ENCODE measurements at places on chromosomes 11 and 22.
A peak's percentile ranks its signal among the peaks of the same experiment; 100 is the strongest.

GRCh38 chr22:17786435-17787161, 12.3 kb upstream of the BID start:
- DNase-seq, result peak; percentile 72

DNA sequence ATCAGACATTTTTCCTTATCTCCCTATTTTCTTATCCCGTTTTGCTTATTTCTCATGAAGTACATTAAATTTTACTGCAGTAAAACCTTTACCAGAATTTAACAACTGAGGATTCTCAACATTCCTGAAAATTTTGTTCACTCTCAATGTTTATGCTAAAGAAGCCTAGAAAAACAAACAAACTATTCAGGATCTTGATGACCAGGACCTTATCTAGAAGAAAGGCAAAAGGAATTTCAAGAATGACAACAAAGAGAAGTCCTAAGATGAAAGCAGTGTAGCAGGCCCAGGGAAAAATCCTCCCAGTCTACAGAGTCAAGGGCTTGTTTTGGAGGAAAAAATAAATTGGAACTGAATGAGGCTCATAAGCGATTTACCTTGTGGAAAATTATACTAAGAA, 283.3 kb upstream of the ARHGAP42 start:
- no peak for DNase-seq

GRCh38 chr11:133467686-133468085, 64.6 kb downstream of the OPCML start:
- DNase-seq, result no peak

DNA sequence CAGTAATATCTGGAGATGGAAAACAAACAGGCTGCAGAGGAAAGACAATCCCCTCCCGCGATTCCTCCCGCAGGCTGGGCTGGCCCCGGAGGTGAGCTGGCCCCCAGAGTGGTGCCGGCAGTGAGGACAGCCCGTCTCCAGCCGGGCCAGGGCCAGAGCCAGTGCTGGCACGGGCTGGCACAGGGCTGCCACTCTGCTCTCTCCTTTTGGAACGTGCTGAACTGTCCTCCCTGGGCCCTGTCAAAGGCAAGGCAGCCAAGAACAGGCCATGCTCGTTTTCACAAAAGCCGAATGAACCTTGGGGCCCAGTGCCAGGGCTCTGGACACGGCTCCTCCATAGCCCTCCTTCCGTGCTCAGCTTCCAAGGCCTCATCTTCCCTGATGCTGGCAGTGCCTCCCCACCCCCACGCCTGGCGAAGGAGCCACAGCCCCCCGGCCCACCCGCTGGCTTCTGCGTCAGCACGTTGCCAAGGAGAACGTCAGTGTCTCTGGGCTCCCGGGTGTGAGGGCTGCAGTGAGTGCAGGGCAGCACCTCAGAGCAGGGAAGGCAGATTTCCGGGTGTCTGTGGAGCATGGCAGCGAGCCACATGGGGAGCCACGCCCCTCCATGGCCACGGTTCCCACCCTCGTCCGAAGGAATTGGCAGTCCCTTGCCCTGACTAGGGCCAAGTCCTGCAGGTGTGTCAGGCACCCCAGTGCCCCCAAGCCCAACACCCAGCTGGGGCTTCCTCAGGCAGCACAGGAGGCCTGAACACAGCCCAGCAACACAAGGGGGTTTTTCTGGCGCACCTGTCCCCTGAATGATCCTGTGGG, 28.6 kb downstream of the GNAZ start:
- no peak for DNase-seq

DNA sequence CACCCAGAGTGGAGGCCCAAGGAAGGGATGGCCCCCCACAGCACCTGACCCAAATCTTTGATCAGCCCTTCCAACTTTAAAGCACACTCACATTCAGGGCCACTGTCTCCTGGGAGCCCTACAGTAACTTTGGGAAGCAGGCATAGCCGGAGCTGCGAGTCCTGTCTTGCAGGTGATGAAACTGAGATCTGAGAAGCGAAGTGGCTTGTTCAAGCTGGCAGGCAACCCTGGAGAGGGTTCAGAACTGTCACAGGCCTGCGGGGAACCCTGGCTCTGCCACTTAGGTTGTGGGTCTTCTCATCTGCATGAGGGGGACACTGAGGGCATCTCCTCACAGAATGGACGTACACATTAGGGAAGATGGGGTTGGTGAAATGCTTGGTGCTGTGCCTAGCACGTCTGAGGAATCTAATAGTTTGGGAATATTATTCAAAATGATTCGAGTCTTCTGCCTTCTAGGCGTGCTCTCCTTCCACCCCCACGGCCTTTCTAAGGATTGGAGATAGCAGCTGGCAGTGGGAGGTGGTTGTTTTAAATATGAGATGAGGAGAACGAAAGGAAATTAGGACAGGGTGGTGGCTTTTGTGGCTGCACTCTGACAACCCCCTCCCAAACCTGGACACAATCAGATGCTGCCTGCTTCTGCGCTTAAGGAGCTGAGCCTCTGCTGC, 18.8 kb upstream of the SUN2 start:
- DNase-seq, result no peak

GRCh38 chr22:46969961-46970360, 207.5 kb downstream of the TBC1D22A start:
- DNase-seq, result no peak

DNA sequence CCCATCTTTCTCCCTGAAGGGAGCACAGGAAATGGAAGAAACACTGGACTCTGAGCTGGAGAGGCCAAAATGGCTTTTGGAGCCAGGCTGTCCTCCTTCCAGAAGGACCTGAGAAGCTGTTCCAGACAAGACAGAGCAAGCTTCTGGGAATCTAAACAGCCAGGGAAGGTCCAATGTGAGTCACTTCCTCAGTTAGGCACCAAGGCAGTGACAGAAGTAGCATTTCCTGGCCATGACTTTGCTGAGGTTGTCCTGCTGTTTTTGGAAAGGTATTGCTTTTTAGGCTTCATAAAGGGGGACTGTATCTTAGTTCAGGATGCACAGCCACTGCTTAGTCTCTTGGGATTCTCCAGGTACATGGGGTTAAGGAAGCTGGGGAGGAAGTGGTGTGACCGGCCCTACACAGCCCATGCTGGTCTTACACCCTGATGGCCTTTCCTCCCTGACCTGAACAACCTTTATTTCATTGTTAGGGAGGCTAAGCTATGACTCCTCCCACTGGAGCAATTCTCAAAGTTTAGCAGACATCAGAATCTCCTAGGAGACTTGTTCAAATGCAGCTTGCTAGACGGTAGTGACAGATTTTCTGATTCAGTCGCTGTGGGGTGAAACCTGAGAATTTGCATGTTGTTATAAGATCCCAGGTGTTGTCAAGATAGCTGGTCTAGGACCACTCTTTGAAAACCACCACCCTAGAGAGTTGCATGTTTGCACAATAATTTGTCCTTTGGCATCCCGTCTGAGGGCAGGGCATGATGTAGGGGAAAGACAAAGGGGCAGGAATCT, 6.8 kb upstream of the INSC start:
- no peak for DNase-seq

- DNase-seq, result no peak
Measured at GRCh38 chr11:78429660-78430059, 12.0 kb upstream of the GAB2 start.

DNA sequence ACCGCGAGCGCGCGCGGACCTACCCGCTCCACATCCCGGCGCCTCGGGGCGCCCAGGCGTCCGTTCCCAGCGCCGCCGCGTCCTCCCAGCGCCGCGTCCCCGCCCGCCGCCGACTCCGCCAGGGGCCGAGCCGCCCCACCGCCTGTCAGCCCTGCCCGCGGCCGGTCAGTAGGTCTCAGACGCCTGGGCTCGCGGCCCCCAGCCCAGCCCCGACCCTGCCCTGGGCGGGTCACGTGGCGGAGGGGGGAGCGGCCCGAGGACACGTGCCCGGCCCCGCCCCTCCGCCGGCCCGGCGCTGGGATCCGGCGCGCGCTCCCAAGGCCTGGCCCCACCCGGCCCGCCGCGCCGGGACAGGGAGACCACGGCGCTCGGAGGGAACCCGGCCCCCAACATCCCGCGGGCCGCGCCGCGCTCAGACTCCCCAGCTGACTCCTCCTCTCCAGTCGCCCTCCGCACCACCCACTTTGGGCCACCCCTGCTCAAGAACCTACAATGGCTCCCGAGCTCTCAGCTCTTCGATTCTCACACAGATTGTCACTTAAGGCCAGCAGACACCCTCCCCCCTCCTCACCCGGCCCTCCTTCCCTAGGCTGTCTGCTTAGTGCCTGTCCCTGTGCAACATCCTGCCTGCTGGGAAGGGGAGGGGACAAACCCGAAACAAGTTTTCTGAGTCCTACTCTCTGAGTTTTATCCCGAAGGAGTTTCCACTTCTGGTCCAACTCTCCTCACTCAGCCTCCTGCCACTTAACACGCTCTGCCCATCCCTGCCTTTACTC, at the start of gene RAB3IL1:
TSS of gene RAB3IL1 (minus strand) at position 233 of the 776 bp plus-strand sequence. CDS start at position 34, 199 bp downstream.
- DNase-seq, result no peak

- DNase-seq, result no peak
Measured at GRCh38 chr11:1219834-1220815, 2.7 kb upstream of the MUC5B start.

DNA sequence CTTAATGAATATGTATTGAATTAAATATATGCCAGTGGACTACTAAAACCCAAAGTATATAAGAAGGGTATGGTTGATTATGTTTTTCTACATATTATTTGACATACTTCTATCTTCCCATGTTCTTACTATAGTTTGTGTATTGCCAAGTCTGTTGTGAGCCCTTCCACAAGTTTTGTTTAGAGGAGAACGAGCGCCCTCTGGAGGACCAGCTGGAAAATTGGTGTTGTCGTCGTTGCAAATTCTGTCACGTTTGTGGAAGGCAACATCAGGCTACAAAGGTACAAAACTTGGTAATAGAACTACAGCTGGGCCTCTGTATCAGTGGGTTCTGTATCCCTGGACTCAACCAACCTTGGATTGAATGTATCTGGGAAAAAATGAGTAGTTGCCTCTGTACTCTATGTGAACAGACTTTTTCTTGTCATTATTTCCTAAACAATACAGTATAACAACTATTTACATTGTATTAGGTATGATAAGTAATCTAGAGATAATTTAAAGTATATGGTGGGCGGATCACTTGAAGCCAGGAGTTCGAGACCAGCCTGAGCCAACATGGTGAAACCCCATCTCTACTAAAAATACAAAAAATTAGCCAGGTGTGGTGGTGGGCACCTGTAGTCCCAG, 38.7 kb upstream of the TTC36 start:
- peak; percentile 55 for DNase-seq

- DNase-seq, result no peak
Measured at GRCh38 chr11:42657169-42657568, 654.6 kb upstream of the API5 start.

DNA sequence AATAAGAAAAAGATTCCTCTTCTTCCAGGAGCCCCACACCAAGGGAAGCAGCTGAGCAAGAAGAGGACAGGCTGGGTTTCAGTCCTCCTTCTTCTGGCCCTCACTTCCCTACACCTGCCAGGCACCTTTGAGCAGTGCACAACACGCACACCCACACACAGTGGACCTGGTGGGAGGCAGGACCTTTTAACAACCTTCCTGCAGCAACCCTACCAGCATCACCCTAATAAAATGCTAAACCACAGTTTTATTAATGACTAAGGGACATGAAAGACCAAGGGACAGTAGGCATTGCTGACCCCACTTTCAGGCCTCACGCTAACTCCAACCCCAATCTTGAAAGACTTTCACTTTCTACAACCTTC, 12.2 kb downstream of the ARAP1 start:
- no peak for DNase-seq

DNA sequence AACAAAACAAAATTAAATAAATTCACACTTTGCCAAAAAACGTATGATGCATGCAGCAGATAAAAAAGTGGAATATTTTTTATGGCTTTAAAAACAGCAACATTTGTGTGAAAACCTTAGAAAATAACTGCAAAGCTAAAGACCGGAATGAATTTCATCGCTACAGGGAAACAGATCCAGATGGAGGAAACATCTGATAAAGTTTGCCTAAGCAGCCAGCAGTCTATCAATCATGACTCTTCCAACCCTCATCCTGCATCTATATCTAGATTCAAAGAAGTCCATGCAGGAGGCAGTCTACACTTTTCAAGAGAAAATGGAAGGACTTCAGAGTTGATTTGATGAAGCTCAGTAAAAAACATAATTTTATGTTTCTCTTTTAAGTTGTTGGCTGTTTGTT, 126.8 kb downstream of the SWAP70 start:
- no peak for DNase-seq

DNA sequence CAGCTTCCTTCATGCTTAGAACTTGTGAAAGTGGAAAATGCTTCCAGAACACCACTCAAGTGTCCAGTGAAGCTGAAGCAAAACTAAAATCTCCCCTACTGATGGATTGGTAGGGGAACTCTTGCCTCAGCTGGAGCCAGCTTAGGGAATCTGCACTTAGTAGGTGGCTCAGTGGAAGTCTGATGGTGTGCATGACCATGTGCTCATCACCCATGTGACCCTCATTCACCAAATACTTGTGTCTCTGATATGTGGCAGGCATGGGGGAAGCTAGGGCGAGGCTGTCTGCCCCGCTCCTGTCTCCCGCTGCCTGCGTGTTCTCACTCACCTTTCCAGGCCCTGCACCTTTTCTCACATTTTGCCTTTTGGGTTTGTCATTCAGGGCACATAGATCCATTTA, 7.2 kb downstream of the TEAD1 start:
- no peak for DNase-seq

- no peak for DNase-seq
Measured at GRCh38 chr11:43790444-43790794, 90.2 kb upstream of the ALKBH3 start.

DNA sequence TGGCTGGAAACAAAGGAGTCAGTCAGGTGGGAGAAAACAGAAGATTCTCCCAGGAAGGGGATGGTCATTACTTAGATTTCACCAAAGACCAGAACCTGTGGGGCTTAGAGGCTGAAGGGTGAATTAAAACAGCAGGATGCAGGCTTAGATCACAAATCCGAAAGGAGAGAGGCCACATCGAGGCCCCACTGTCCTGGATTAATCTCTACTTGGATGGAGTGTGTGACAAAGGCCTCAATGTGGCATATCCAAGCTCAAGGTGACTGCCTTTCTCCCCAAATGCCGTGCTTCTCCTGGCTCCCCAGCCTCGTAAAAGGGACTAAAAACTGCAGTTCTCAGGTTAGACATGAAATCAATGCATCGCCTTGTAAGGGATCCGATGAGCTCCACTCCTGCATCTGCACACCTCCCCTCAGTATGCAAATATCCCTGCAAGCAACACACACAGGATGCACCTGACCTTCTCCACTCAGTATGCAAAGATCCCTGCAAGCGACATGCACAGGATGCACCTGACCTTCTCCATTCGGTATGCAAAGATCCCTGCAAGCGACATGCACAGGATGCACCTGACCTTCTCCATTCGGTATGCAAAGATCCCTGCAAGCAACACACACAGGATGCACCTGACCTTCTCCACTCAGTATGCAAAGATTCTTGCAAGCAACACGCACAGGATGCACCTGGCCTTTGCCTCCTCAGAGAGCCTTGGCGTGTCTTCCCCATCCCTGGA, 447.4 kb downstream of the BRD1 start:
- DNase-seq, result no peak

GRCh38 chr22:46044621-46045458, 67.9 kb upstream of the WNT7B start:
- DNase-seq, result no peak

GRCh38 chr11:1633864-1634263, 4.3 kb downstream of the KRTAP5-5 start:
- no peak for DNase-seq

- DNase-seq, result peak; percentile 80
Measured at GRCh38 chr22:44133901-44134571, 46.7 kb upstream of the PARVG start.

- no peak for DNase-seq
Measured at GRCh38 chr22:19448076-19448607, 631 bp upstream of the C22orf39 start.
